ENCODE measurements at places on chromosomes 7 and 10.
A peak's percentile ranks its signal among the peaks of the same experiment; 100 is the strongest.

GRCh38 chr10:102501201-102502028 lies 1.1 kb downstream of the ACTR1A start:
- no peak for DNase-seq

- DNase-seq = peak; percentile 29
These were observed 118.1 kb downstream of the ZNF365 start for GRCh38 chr10:62492012-62492869.

- no peak for DNase-seq
These were observed 146.6 kb downstream of the LCOR start for GRCh38 chr10:96978621-96979154.

DNA sequence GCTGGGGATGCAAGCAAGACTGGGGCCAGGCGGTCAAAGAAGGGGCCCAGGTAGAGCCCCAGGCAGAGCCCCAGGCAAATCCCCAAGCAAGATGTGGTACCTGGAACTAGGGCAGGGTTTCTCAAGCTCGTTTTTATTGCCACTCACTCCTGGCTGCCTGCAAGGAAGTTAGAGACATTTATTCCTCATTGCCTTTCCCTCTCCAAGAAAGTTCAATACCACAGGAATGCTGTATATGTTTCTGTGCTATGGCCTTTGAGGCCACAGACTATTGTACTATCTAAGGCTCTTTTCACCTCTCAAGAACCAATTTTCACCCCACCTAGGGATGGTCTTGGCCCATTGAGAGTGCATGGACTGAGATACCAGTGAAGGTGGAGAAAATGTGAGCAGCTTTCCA lies 71.3 kb downstream of the TACC2 start:
- DNase-seq = no peak

- DNase-seq = no peak
These were observed 2.4 kb upstream of the LDB3 start for GRCh38 chr10:86665868-86666267.
